AG08395 (cell line): ENCODE measurements at places on chromosomes 5 and 9.

DNA sequence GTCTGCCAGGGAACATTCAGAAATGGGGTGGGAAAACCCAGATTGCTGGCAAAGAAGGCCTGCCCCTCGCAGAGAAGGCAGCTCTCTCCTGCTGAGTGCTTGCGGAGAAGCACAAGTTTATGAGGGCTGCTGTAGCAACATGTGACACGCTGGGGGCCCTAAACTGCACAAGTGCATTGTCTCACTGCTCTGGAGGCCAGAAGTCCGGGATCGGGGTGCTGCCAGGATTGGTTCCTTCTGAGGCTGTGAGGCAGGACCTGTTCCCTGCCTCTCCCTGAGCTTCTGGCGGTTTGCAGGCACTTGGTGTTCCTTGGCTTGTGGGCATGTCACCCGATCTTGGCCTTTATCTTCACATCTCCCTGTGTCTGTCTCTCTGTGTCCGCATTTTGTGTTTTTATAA, 75.6 kb upstream of the NEURL1B start:
- DNase-seq, result no peak

DNA sequence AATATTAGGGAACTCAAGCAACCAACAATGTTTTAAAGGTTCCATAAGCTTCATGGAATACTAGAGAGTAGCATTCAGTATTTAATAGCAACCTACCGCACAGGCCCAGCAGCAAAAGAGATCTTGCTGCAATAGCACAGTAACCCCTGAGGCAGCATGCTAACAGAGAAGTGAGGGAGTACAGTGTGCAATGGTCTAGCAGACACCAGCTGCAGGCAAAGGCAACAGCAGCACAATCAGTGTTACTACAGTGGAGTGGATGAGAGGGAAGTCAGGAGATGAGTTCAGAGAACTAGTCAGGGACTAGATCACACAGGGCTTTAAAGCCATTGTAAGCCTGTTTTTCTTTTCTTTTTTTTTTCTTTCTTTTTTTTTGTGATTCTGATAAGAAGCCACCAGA, 2.8 kb downstream of the TICAM2 start:
- peak; percentile 60 for DNase-seq

DNA sequence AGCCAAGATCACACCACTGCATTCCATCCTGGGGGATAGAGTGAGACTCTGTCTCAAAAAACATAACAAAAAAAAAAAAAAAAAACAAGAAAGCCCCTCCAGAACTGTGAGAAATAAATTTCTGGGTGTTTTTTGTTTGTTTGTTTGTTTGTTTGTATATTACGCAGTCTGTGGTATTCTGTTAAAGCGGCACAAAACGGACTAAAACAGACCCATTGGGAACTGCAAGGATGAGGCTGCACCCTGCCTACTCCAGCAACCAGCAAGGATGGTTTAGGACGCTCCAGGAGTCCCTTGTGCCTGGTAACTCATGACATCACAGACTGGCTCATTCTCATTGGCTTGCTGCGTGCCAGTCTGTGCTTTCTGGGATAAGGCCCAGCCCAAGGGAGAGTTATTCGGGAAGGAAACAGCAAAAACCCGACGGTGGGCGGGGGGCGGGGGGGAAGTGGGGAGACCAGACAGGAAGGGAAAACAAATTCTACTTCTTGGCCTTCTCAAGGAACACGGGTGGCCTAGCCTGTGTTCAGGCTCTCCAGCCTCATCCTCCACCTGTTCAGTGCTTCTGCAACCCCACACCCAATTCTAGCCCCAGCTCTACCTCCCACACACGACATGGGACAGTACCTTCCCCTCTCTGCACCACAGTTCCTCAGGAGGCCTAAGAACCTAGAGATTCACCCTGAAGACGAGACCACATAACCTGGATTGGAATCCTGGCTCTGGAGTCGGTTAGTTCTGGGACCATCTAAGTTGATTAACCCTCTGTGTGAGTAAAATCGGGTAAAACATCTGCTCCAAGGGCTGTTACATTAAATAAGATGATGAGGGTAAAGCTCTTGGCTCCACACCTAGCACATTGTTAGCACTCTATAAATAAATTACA, 2.8 kb downstream of the CD74 start:
- DNase-seq, result peak; percentile 98

GRCh38 chr5:127898551-127899213, 184.9 kb upstream of the SLC12A2 start:
- no peak for DNase-seq

- no peak for DNase-seq
Measured at GRCh38 chr5:67896311-67896929, 319.1 kb upstream of the PIK3R1 start.

DNA sequence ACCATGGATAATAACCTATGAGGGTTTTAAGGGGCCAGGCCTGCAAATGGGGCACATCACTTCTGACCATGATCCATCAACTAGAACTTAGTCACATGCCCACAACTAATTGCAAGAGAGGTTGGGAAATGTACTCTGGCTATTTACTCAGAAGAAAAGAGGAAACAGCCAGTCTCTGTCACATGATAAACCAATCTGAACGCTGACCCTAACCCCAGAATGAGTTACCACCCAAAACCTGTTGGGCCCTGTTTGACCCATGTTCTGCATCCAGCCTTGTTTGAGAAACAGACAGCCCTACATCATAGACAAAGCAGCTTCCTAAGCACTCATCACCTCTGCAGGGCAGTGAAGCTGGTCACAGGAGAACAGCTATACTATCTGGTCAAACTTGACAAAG, 5.8 kb downstream of the MACROH2A1 start:
- DNase-seq, result no peak

DNA sequence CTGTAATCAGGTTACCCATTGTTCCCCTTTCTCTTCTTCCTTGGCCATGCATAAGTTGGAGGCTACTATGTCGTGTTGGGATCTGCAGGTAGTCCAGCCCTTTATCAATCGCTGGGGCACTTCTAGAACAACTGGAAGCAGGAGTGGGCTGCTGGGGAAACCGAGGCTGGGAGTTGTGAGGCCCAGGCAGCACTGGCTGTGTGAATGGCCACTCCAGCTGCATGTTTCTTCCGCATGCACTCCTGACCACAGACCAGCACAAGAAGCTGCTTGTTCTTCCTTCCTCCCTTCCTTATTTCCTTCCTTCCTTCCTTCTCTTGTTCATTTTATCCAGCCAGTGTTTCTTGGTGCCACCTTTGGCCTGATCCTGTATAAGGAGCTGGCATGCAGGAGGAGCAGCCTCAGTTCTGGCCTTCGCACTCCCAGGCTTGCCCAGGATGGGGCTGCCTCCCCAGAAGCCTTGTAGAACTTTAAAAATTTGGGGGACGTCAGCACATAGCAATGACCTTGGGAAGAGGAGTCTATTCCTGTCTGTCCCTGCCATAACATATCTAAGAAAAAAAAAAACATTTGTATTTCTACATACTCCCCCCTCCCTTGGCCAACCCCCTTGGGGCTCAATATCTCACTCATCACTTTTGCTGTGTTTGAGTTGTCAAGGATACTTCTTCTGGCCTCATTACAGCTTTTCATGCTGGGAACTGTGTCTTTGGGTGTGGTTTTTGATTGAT, 20.8 kb upstream of the CXCL14 start:
- DNase-seq, result no peak

DNA sequence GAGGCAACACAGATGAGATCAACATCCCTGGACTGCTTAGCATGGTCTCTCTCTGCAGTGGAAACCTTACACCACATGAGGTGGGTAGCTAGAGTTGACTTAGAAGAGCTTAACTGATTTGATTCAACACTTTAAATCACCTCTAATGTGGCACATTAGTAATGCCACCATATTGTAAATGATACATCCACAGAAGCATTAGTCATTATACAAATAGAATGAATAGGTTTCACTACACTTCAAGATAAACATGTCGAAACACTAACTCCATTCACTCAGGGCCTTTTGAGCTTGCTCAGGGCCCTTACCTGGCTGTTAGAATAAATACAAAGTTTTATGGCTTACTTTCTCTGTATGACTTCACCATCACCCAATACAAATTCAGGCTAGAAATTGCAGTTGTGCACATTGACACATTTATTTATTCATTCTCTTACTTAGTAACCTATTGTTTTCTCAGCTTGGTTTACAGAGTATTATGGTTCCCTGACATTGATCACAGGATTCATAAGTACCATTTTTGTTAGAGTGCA, 9.3 kb upstream of the SMAD5 start:
- no peak for DNase-seq

- DNase-seq, result no peak
Measured at GRCh38 chr9:73869264-73869663, 627.9 kb upstream of the RORB start.

DNA sequence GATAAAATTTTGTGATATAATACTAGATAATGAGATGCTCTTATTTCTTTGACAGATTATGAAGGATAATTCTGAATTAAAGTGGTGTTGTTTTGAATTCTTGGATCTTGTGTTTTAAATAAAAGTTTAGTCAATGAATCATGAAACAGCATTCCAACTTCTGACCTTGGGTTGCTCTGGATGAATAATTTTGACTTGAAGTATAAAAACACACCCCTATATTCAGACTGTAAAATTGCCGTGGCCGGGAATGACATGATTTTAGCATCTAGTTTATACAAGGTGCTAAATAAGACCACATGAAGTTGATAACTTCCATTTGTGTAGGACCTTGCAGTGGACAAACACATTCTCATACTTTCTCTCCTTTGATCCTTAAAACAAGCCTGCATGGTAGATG, 67.2 kb upstream of the DAP start:
- DNase-seq, result peak; percentile 21

DNA sequence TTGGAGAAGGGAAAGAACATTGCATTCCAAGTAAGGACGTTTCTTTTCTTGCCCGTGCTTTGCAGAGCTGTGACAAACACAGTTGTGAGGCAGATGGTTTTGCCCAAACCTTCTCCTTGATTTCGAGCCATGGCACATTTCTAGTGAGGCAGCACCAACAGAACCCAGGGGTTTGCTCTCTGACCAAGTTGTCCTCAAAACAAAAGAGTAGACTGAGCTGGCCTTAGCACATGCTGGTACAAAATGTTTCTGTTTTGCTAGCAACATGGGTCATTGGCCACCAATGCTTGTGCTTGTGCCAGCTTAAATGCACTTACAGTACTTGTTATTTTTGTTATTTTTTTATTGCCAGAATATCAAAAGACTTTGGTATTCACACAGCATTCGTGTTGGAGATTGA, 328.8 kb downstream of the GADD45G start:
- DNase-seq, result no peak

- DNase-seq, result no peak
Measured at GRCh38 chr5:43312699-43313034, 545 bp downstream of the HMGCS1 start.

GRCh38 chr9:107707915-107708441, 218.4 kb upstream of the KLF4 start:
- DNase-seq, result peak; percentile 44

- no peak for DNase-seq
Measured at GRCh38 chr5:38119836-38120235, 138.5 kb upstream of the EGFLAM start.

- no peak for DNase-seq
Measured at GRCh38 chr5:132277971-132278853, 16.0 kb upstream of the SLC22A4 start.

- no peak for DNase-seq
Measured at GRCh38 chr5:18920966-18921365, 1067.0 kb downstream of the CDH18 start.

- DNase-seq, result no peak
Measured at GRCh38 chr9:29068461-29068860, 1495.2 kb upstream of the C9orf72 start.

DNA sequence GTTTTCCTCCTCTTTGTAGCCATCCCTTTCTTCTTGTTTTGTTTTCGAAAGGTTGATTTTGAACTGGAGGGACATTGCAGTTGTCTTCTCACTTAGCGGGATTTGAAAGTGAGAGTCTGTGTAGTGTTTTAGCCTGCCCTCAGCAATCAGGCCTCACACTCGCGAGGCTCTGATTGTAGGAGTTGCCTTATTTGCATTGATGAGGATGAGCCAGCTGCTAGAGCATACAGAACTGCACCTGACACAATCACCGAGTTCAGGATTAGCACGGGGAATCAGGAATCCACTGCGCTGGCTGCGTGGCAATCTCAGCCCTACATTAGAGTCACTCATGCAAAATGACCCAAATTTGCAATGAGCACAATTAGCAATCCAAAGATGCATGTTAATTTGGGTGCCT, 122.5 kb upstream of the TMEM161B start:
- DNase-seq, result no peak

DNA sequence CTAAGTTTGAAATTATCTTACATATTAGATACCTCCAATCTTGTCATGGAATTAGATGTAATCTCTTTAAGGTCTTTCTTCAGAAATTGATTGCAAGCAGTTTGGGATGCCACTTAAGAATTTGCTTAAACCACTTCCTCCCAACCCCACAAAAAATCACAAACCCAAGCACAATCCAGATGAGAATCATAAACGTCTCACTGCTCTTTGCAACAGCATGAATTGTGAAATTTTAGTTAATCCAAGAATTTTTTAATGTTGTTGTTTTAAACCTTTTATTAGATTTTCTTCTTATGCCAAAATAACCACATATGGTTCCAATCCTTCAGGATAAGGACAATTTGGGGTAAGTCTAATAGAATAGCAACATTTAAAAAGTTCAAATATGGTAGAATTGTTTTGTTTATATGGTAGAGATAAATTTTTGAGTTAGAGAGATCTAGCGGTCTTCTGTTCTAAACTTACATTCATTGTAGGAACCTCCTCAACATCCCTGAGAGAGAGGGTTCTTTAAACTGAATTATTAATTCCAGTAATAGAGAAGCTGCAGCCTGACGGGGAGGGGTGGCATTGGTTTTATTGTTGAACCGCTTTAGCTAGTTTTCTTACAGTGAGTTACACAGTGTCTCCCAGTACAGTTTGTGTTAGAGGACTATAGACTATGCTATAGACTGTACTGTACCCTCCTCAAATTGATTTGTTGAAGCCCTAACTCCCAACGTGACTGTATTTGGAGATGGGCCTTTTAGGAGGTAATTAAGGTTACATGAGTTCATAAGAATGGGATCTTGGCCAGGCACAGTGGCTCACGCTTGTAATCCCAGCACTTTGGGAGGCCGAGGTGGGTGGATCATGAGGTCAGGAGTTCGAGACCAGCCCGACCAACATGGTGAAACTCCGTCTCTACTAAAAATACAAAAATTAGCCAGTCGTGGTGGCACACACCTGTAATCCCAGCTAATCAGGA, 24.8 kb upstream of the IL6ST start:
- peak; percentile 42 for DNase-seq

DNA sequence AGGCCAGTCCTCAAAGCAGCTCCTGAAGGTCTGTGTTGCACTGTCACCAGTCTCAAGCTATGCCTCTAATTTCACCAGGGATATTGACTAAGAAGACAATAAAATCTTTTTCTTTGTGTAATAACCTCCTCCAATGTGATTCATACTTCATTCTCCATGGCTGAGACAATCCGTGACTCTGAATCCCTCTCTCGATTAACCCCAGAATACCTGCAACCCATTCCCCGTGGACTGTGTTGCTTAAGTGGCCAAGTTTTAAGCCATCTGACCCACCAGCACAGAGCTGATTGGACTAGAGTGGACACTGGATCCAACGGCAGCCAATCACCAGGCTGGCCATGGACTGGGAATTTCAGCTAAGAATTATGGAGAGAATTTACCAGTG, 5.4 kb upstream of the CCIN start:
- DNase-seq, result peak; percentile 60
